ENCODE measurements at places on chromosomes 12 and 14. TPM values are rescaled to one million over a fixed set of nuclear protein-coding genes. Genes with fewer than 3 reads are reported as not detected.

GRCh38 chr12:96769400-96769799 lies 137.7 kb upstream of the NEDD1 start:
- DNase-seq = no peak
- H3K27ac ChIP-seq = no peak overlapping the region
- H3K4me3 ChIP-seq = no peak overlapping the region
- no peaks in the 10 kb centered on the region for H3K36me3 ChIP-seq
- H3K4me1 ChIP-seq = no peaks in the 10 kb centered on the region

FZD10 gene
- not detected for total RNA-seq

SCNN1A gene
- total RNA-seq = 1.1 TPM

DNA sequence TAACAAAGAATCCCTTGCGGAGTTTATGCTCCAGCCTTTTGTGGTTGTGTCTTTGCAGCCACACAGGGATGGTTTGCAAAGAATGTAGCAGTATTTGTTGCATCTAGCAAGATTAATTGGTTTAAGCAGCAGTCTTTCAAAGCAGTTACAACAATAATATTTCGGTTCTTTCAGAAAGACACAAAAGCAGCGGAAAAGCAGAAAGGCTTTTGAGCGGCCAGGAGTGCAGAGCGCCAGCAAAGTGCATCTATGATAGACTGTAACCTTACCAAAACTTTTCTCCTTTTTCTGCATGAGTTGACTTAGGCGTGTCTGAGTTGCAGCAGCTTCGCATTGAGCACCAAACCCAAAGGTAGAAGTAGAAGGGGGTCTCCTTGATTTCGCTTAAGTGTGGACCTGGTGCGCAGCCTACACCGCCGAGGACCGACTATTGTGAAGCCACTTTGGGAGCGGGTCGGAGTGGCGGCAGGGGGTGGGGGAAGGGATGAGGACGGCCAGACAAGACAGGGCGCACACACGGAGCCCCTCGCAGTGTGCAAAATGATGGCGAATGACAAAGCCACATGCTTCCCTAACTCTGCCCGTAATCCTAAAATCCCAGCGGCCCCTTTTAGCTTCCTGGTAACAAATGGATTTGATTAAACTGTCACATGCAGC lies 1.2 kb downstream of the LMO3 start:
- no peak overlapping the region for H3K27ac ChIP-seq
- peaks cover 54% of the 10 kb centered on the region for H3K27me3 ChIP-seq
- no peak overlapping the region for H3K4me3 ChIP-seq
- H3K36me3 ChIP-seq = peaks cover 2% of the 10 kb centered on the region
- H3K4me1 ChIP-seq = peaks cover 3% of the 10 kb centered on the region

DNA sequence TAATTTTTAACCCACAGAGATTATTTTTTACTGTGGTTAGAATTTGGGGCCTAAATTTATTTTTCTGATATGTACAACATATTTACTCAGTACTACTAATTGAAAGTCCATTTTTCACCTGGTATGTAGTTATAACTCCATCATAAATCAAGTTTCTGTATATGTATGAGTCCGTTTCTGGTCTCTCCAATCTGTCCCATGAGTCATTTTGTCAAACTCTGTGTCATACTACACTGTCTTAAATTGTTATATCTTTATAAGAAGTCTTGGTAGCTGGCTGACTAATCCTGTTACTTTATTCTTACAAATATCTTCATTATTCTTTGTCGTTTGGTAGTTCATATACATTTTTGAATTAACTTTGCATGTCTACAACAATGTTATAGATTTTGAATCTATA lies 344.0 kb downstream of the PDZRN4 start:
- H3K4me1 ChIP-seq = no peaks in the 10 kb centered on the region
- H3K36me3 ChIP-seq = no peaks in the 10 kb centered on the region
- no peak overlapping the region for H3K4me3 ChIP-seq
- H3K27me3 ChIP-seq = peaks cover 1% of the 10 kb centered on the region
- no peak for DNase-seq

DNA sequence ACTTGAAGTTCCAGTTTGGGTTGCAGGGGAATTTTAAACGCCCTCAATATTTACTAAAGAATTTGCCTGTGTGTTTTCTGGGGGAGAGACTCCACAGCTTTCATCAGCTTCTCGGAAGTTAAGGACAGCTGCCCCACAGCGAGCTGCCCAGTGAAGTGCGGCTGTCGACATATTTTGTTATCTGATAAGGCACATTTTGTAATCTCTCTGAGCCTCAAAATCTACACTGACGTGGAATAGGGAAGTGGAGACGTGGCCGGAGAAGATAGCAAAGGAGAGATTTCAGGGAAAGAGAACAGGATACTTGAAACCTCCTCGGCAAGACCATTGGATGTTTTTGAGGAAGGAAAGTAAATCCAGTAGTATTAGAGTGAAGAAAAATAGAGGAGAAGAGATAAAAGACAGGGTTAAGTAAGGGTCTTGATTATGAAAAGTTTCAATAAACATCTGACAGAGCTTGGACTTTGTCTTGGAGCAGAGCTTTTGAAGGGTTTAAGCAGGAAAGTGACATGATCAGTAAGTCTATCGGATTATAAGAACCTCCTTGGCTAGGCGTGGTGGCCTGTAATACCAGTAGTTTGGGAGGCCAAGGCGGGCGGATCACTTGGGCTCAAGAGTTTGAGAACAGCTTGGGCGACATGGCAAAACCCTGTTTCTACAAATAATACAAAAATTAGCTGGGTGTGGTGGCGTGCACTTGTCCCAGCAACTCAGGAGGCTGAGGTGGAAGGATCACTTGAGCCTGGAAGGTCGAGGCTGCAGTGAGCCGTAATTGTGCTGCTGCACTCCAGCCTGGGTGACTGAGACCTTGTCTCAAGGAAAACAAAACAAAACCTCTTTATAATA lies 1.1 kb downstream of the POLR3B start:
- no peaks in the 10 kb centered on the region for H3K27me3 ChIP-seq
- H3K36me3 ChIP-seq = no peaks in the 10 kb centered on the region
- DNase-seq = no peak
- peak overlapping the region; percentile 80 for H3K27ac ChIP-seq
- peak overlapping the region; percentile 80 for H3K4me3 ChIP-seq
- peaks cover 12% of the 10 kb centered on the region for H3K4me1 ChIP-seq

DNA sequence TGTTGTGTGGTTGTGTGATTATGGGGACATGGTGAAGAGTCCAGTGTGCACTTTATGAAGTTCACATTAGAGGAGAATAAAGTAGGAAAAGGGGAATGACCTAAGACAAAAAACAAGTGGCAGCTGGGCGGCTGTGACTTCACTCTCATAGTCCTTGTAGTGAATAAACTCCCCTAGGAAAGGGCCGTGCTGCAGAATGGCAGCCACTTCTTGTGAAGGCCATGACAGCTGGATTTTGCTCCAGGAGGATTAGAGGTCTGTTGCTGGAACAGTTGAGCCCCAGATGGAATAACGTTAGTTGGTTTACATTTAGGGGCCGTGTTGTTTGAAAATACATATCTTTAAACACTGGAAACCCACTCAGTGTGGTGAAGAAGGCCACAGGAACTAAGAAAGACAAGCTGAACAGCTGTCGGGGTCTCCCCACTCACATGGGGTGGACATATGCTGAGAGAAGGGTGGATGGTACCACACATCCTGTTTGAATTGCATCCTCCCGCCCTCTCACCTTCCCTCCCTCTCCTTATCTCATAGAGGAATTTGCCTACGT lies 276.9 kb downstream of the CACNA1C start:
- DNase-seq = no peak
- no peaks in the 10 kb centered on the region for H3K4me1 ChIP-seq
- H3K27me3 ChIP-seq = peaks cover 3% of the 10 kb centered on the region
- no peaks in the 10 kb centered on the region for H3K36me3 ChIP-seq
- H3K27ac ChIP-seq = no peak overlapping the region
- no peak overlapping the region for H3K4me3 ChIP-seq

CD163 gene
- total RNA-seq = 5.3 TPM

SIX6 gene
- not detected for total RNA-seq

BDKRB1 gene
- total RNA-seq = not detected

HCAR1 gene
- total RNA-seq = 0.17 TPM

DNA sequence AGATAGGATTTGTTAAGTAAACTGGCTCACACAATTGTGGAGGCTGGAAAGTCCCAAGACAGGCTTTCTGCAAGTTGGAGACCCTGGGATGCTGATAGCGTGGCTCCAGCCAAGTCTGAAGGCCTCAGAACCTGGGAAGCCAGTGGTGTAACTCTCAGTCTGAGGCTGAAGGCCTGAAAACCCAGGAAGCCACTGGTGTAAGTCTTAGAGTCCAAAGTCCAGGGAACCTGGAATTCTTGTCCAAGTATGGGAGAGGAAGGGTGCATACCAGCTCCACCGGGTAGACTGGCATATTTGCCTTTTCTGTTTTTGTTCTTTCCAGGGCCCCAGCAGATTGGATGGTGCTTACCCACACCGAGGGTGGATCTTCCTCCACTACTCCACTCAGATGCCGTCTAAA lies 18.1 kb downstream of the GMFB start:
- no peaks in the 10 kb centered on the region for H3K4me1 ChIP-seq
- no peak overlapping the region for H3K4me3 ChIP-seq
- DNase-seq = no peak
- H3K27ac ChIP-seq = no peak overlapping the region

- no peak overlapping the region for H3K27ac ChIP-seq
- no peak for DNase-seq
These were observed 240.1 kb upstream of the SRRM4 start for GRCh38 chr12:118741194-118741593.

- H3K27ac ChIP-seq = no peak overlapping the region
- no peak for DNase-seq
- no peak overlapping the region for H3K4me3 ChIP-seq
- H3K36me3 ChIP-seq = no peaks in the 10 kb centered on the region
These were observed 38.4 kb upstream of the G2E3 start for GRCh38 chr14:30520536-30520935.

GRCh38 chr14:30077946-30078345 lies 150.3 kb upstream of the PRKD1 start:
- H3K4me1 ChIP-seq = no peaks in the 10 kb centered on the region
- H3K27ac ChIP-seq = no peak overlapping the region
- H3K4me3 ChIP-seq = no peak overlapping the region
- H3K27me3 ChIP-seq = no peaks in the 10 kb centered on the region

DNA sequence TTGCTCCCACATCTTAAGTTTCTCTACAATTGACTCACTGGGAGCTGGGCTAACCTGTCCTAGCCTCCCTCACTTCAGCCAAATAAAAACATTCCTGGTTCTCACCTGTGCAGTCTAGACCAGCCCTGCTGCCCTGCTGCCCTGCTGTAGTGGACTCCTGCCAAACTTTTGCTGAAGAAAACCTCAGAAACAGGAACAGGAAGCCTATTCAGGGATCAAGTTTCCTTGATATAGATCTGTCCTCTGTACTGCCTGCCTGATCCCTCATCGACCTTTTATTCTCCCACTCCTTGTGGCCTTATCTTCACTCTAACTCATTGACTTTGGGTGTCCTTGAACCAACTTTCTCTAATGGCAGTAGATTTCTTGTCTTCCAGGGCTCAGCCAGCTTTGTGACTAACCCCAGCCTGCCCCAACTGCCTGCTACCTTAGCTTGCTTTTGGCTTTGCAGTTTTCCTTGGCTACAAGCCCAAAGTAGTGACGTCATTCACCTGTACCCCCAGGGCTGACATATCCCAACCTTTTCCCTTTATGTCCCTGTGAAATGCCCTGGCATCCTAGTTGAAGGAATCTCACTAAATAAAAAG lies 234.8 kb downstream of the DUSP6 start:
- no peaks in the 10 kb centered on the region for H3K36me3 ChIP-seq
- H3K4me3 ChIP-seq = no peak overlapping the region
- H3K27me3 ChIP-seq = peaks cover 3% of the 10 kb centered on the region

DNA sequence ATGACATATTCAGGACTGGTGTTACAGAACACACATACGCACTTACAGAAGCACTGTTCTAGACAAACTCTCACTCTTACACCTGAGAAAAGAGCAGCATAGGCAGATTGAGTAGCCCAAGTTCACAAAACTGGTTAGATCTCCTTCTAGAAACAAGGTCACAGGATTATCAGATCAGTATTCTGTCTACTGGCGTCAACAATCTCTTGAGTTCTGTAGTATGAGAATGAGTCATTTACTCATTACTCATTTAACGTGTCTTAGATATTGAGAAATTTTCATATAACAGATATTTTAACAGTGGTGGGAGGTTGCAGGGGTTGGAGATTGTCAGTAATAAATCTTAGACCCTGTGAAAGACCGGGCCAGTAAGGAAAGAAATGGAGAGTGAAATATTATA lies 2.8 kb upstream of the TSPAN8 start:
- H3K27ac ChIP-seq = no peak overlapping the region
- no peaks in the 10 kb centered on the region for H3K27me3 ChIP-seq
- no peak for DNase-seq

- no peaks in the 10 kb centered on the region for H3K4me1 ChIP-seq
- H3K27ac ChIP-seq = no peak overlapping the region
- peaks cover 8% of the 10 kb centered on the region for H3K27me3 ChIP-seq
These were observed 81.1 kb upstream of the DIO3 start for GRCh38 chr14:101480022-101480746.

DNA sequence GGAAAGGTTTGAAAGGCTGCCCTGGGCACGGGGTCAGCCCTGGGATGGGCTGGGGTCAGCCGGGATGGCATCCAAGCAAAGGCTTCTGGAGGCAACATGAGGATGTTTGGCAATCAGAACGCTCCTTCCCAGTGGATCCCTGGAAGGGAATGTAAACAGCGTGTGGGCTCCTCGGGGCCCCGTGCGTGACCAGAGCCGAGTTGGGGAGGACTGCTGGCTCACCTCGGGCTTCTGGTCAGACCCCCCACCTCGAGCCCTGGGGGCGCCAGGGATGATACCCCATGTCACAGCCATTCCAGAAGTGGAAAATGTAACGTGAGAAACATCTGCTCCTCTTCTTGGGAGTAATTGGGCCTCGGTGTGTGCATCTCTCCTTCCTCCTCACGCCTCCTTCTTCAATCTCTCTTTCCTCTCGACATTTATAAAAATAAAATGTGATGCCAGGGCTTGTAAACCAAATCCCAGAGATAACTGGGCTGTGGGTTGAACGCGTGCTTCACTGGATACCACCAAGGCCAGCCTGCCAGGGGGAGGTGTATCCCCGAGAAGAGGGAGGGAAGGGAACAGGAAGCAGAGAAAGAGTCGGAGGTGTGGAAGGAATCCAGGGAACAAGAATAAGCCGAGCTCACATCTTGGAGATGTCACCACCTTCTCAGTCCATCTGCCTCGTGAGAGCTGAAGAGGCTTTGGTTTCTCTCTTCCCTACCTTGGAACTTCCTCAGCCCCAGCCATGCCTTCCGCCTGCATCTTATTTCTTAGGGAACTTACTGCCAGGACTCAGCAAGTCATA lies 144.8 kb downstream of the NUAK1 start:
- H3K27ac ChIP-seq = no peak overlapping the region
- H3K4me1 ChIP-seq = no peaks in the 10 kb centered on the region
- no peak for DNase-seq
- no peaks in the 10 kb centered on the region for H3K36me3 ChIP-seq
- H3K27me3 ChIP-seq = peaks cover 6% of the 10 kb centered on the region

KRT80 gene
- total RNA-seq = not detected

NAB2 gene
- 13.1 TPM for total RNA-seq

DNA sequence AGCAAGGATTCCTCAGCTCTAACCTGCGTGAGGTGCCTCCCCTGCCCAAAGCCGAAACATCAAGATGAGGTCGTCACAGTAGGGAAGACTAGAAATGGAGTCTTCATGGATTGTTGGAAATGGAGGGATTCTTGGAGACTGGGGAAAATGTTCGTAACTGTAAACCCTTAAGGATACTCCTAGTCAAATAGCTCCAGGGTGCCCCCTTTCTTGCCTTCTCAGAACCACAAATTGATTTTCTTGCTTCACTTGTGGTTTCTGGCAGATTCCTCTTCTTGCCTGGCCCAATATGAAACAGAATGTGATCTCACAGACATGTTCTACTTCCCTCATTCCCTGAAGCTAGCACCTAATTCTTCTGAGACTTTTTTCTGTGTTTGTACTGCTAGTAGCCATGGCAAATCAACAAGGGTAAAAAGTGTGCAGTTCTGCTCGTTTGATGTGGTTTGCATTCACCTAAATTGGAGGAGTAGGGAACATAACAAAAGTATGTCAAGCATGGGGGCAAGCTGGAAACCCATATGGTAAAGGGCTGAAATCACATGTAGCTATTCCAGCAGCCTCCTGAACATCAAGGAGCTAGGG lies 332.0 kb downstream of the PAWR start:
- DNase-seq = no peak
- H3K27me3 ChIP-seq = no peaks in the 10 kb centered on the region
- no peaks in the 10 kb centered on the region for H3K4me1 ChIP-seq

Data from activated naive CD8-positive, alpha-beta T cell treated with anti-CD3 and anti-CD28 coated beads, Interleukin-2, amount 10 ng/mL, durations not matched to agents 7 days and 5 days (primary cell).